ENCODE measurements at places on chromosomes 1 and 21.

GRCh38 chr1:33343539-33343938, 22.6 kb upstream of the A3GALT2 start:
- DNase-seq: no peak

GRCh38 chr1:78617615-78618026, 2.6 kb upstream of the IFI44L start:
- peak; percentile 27 for DNase-seq

DNA sequence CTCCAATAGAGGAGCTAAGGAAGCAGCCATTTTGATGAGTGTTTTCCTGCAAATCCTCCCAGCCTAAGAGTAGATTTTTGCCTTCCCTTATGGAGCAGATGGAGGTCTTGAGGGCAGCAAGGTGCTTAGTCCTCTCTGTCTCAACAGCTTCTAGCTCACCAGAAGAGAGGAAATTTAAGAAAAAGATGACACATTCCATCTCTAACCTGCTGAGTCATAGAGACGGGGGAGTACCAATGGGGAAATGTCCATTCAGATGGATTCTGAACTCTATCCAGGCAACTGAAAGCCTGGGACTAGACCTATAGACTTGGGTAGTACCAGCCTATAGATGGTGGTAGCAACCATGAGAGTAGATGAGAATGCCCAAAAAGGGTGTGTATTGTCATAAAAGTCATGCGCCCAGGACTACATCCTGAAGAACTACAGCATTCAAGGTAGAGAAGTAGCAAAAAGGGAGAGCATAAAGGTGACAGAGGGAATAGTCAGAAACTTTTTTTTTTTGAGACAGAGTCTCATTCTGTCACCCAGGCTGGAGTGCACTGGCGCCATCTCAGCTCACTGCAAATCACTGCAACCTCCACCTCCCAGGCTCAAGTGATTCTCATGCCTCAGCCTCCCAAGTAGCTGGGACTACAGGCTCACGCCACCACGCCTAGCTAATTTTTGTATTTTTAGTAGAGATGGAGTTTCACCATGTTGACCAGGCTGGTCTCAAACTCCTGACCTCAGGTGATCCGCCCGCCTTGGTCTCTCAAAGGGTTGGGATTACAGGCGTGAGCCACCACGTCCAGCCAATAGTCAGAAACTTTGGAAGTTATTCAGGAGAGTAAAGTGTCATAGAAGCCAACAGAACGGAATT, 10.7 kb upstream of the ELOA start:
- DNase-seq: no peak

DNA sequence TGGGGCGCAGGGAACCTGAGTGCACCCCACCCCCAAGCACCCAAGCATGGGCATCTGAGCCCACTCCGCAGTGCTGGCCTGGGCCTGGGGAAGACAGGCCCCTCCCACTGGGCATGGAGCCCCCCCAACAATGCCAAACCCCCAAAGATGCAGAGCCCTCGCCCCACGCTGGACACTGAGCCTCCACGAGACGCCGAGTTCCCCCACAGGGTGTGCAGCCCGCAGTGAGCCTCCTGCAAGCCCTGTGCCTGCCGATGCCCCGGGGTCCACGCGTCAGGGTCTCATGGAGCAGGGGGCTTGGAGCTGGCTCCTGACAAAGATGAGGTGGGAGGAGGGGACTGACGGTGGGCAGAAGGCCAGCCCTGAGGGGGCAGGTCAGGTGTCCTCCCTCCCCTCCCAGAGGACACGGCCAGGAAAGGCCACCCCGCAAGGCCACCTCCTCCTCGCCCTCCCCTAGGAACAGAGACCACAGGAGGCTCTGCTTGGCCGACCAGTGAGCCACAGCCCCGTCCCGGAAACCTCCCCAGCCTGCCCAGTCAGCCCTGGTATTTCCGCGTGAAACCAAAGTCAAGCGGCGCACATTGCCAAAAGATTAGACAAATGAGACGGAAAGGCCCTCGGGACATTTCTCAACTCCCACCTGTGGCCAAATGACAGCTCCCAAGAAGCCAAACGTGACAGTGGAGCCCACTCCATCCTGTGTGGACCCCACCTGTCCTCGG, 33.4 kb downstream of the MEGF6 start:
- DNase-seq: no peak

- no peak for DNase-seq
Observed at GRCh38 chr1:50604580-50604979, 181.3 kb upstream of the DMRTA2 start.
